ENCODE measurements at places on chromosomes 12 and 14.
A peak's percentile ranks its signal among the peaks of the same experiment; 100 is the strongest.

DNA sequence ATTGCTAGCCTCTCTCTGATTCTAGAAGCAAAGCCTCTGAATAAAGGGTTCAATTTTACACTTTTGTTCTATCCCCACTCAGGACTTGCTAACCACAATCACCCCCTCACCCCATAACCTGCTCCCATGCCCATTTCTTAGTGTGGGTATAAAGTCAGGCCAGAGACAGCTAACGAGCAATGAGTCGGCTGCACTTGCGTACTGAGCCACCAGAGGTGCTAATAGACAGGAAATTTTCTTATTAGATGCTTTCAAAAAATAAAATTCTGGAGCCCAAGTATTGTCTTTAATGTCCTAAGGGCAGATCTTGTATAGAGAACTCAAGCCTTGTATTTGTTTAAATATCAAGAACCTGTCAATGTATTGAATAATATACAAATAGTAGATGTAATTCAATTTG is 256.9 kb downstream of the SYT1 start:
- DNase-seq, result peak; percentile 38

DNA sequence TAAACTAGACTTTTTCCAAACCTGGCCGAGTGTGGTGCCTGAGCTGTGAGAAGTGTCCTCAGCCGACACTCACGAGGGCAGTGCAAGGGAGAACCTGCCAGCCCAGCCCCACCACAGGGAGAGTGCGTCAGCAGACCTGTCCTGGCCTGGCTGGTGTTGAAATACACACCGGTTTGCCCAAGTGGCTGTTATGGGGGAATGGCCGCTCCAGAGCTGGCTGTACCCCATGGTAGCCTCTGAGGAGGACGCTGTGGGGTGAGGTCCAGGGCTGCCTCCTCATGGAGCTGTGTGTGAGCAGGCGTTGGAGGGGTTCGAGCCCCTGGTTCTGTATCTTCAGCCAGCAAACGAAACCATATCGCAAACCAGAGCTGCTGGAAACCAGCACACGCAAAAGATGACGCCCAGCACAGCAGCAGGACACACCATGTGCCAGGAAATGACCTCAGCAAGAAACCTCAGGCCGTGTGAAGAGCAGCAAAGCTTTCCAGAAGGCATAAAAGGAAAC is 9.4 kb downstream of the ANKRD9 start:
- peak; percentile 97 for DNase-seq

- peak; percentile 71 for DNase-seq
Measured at GRCh38 chr14:90677484-90678050, 138.7 kb downstream of the TTC7B start.

GRCh38 chr12:14678547-14679150 is 17.8 kb downstream of the GUCY2C start:
- DNase-seq, result no peak

GRCh38 chr12:116910645-116911451 is at the start of gene FBXW8:
TSS of gene FBXW8 (plus strand) at chr12:116910950. CDS start at chr12:116911038, 88 bp downstream.
- DNase-seq, result peak; percentile 72

GRCh38 chr12:127556231-127556886 is 710.6 kb upstream of the TMEM132C start:
- DNase-seq, result no peak

DNA sequence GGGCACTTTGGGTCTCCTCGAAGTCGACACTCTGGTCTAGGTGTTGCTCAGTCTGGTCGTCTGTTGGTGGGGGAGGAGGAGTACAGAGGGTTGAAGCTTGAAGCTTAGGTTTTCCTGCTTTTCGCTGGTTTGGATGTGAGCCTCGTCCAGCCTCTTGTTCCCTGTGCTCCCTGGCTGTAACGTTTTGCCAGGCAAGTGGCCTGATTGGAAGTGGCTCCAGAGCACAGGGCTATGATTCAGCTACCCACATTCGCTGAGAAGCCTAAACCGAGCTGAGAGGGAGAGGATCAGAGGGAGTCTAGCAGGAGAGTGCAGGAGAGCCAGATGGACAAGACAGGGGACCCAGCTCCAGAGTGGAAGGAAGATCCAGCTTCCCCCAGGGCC is 6.1 kb downstream of the HOXC10 start:
- no peak for DNase-seq

DNA sequence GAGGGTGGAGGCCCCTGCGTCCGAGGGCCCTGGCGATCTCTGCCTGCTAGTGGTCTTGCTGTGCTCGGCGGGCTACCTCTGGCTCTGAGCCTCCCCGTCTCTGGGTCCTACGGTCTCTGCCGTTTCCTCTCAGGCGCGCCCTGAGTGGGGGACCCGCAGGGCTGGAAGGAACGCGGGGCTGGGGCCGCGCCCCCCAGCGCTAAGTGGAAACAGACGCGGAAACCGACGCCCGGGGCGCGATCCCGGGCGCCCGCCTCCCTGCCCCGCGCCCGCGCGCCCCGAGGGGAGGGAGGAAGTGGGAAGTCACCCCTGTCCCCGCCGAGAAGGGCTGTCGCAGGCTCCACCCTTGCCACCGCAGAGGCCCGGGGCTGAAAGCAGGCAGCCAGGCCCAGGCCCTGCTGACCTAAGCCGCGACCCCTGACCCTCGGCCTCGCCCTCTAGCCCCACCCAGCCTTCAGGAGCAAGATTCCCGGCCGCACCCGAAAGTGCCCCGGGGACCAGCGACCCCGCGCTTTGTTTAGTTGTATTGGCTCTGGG is 831 bp downstream of the CRIP1 start:
- DNase-seq, result no peak

GRCh38 chr12:112188130-112188830 is 62.9 kb downstream of the TRAFD1 start:
- DNase-seq, result no peak

GRCh38 chr12:43444940-43445564 is 107.0 kb downstream of the ADAMTS20 start:
- peak; percentile 84 for DNase-seq

DNA sequence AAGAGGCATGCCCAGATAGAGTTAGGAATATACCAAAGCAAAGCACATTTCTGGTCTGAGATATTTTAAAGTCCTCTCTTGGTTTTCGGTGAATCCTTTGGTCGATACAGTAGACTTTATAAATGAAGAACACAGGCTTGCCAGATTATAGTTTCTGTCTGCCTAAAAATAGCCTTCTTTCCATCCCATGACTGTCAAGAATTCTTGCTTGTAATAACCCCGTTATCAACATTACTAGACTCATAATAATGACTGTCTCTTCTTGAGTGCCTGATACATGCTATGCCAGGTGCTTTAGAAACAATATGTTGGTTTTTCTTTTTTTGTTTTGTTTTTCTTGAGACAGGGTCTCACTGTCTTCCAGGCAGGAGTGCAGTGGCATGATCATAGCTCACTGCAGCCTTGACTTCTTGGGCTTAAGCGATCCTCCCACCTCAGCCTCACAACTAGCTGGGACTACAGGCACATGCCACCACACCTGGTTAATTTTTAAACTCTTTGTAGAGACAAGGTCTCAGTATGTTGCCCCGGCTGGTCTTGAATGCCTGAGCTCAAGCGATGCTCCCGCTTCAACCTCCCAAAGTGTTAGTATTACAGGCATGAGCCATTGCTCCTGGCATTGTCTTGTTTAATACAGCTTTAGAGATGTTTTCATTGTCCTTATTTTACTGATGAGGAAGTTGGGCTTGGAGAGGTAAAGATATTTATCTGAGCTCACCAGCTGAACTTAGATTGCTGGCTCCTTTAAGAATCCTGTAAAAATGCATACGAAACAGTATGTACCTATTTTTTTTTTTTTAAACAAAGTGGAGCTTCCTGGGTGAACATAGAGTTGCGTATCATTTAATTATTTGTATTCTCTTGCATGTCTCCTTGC is 30.4 kb downstream of the CHST11 start:
- no peak for DNase-seq

- DNase-seq, result no peak
Measured at GRCh38 chr14:68806526-68807147, 13.8 kb upstream of the ZFP36L1 start.

DNA sequence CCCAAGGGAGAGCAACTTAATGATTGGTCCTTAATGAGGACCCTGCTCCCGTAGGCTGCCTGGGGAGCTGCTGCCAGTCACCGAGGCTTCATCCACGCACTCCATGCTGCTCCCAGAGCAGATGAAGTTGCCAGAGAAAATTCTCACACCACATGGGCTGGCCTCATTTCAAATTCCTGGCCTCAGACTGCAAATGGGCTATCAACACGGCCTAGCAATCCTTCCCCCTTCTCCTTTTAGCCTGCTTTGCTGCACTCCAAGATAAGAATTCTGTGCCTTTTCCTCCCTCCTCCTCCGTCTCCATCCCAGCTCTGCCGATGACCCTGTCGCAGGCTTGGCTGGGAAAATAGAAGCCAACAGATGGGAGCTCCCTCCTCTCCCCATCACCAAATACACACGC is 10.8 kb upstream of the DGLUCY start:
- DNase-seq, result no peak

- no peak for DNase-seq
Measured at GRCh38 chr12:92301356-92301755, 155.7 kb upstream of the BTG1 start.

DNA sequence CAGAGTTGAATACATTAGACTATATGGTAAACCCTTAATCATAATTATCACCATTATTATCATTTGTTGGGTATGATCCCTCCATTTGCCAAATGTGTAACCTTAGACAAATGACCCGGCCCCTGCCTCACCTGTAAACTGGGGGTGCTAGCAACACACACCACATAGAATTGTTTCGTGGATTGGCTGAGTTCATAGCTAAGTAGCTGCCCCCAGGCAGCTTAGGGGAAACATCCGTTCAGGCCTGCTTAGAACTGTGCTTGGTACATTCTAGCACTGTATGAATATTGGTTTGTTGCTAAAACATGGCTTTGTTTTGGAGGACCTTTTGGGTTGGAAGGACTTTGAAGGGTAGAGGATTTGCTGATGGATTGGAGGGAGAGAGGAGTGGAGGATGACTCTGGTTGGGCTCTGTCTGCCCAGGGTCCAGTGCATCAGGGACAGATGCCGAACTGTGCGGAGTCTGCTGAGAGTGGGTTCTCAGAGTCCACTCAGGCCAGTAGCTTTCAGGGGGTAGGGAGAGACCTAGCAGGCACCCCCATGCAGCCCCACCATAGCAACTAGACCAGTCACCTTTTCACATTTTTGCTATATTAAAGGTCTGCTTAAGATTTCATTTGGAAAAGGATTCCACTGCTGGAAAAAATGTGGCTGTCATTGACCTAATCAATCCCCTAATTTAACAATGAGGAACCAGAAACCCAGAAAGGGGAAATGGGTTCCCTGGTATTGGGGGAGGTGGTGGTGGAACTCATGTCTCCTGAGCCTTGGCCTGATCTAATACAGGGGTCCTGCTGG is 2.2 kb downstream of the RIN3 start:
- DNase-seq, result no peak

- peak; percentile 29 for DNase-seq
Measured at GRCh38 chr12:118327391-118327790, 45.3 kb downstream of the TAOK3 start.

Data from choroid plexus epithelial cell (primary cell).